ENCODE measurements at places on chromosomes 5 and 9.

DNA sequence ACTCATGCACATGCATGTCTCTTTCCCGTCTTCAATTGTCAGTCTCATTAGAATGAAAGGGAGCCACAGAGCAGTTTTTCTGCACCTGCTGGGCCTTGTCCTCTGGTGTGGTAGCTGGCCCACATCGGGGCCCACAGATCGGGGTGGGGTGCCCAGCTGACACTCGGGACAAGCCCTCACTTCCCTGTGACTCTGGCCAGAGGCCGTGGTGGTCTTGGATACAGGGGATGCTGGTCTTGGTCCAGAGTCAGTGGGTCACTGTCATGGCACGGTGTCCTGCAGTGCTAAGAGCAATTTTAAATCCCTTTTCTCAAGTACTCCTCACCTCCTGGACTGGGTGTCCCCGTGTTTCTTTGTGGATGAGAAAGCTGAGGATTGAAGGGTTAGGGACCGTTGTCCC is 193.2 kb downstream of the CACNA1B start:
- H3K36me3 ChIP-seq: no peaks in the 10 kb centered on the region
- no peak for DNase-seq
- H3K4me1 ChIP-seq: no peaks in the 10 kb centered on the region
- peaks cover 20% of the 10 kb centered on the region for H3K27me3 ChIP-seq
- no peak overlapping the region for H3K4me3 ChIP-seq

DNA sequence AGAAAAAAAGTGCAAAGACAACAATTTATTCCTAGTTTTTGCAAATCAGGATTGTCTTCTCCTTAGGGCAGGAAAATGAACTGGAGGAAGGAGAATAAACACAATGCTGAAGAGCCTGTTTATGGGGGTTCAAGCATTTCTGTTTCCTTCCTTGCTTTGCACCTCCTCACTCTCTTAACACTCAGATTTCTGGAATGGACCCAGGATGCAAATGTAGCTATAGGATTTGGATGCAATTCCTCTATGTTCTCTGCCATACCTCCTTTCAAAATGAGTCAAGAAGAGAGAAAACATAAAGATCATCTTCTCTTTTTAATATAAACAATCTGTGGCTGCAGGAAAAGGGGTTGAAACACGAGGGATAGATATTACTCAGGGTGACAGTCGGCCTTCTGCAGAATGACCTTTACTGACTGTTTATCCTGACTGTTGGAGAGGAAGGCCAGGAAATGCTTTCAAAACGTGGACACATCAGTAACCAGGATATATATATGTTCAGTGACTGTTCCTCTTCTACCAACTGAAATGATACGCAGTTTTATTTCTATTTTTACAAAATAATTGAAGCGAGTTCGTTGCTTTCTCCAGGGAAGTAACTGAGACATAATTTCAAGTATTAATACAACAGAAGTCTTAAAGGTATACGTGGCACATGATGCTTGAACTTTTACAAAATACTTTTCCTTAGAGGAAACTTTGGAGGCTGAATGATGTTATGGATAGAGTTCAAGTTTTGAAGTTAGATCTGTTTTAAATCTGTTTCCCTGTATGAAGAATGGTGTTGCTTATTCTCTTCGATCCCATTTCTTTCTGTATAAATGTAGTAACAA is 44.4 kb downstream of the ACTBL2 start:
- no peak overlapping the region for H3K27ac ChIP-seq
- no peaks in the 10 kb centered on the region for H3K27me3 ChIP-seq
- DNase-seq: no peak
- no peaks in the 10 kb centered on the region for H3K36me3 ChIP-seq
- no peak overlapping the region for H3K4me3 ChIP-seq

DNA sequence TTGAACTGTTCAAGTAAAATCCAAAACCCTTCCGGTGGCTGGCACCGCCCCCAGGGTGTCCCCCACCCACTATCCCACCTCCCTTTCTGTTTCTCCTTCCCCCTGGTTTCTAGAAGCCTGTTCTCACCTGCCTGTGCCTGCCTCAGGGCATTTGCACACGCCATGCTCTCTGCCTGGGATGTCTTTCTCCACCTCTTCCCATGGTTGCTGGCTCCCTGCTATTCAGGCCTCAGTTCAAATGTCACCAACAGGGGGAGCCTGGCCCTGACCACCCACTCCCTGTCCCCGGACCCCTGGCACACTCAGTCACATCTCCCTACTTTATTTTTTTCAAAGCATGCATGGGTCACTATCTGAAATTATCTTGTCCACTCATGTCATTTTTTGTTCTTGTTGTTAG is 39.9 kb upstream of the EEIG1 start:
- no peak overlapping the region for H3K4me3 ChIP-seq
- H3K4me1 ChIP-seq: peaks cover 18% of the 10 kb centered on the region
- H3K27me3 ChIP-seq: no peaks in the 10 kb centered on the region
- H3K27ac ChIP-seq: no peak overlapping the region
- no peaks in the 10 kb centered on the region for H3K36me3 ChIP-seq

DNA sequence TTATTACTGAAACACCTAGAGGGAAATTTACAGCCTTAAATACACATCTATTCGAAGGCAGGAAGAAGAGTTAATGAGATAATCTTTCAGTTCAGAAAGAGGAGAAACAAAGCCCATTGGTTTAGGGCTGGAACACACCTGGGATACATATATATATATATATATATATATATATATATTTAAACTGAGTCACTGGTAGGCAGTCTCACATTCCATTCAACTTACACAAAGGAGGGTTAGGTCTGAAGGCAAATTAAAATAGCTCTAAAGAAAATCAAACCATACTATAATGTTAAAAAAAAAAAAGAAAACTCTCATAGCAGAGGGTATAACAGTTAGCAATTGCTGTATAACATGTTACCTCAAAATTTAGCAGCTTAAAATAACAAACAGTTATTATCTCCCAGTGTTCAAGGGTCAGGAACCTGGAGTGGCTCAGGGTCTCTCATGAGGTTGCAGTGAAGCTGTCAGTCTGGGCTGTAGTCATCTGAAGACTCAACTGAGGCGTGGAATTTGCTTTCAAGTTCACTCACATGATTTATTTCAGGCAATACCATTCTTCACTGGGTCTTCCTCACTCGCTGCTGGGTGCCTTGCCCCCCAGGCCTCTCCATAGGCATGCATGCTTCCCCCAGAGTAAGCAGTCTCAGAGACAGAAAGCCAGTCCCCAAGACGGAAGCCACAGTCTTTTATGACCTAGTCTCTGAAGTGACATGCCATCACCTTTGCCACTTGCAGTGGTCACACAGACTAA is 332.8 kb downstream of the NSG2 start:
- H3K4me3 ChIP-seq: no peak overlapping the region
- H3K27me3 ChIP-seq: no peaks in the 10 kb centered on the region
- H3K4me1 ChIP-seq: no peaks in the 10 kb centered on the region
- H3K27ac ChIP-seq: no peak overlapping the region
- DNase-seq: no peak

- no peak overlapping the region for H3K27ac ChIP-seq
- no peaks in the 10 kb centered on the region for H3K27me3 ChIP-seq
- no peak overlapping the region for H3K4me3 ChIP-seq
- no peak for DNase-seq
- peaks cover 10% of the 10 kb centered on the region for H3K4me1 ChIP-seq
Observed at GRCh38 chr9:93828331-93829097, 126.6 kb downstream of the BARX1 start.

- no peak overlapping the region for H3K4me3 ChIP-seq
- peaks cover 48% of the 10 kb centered on the region for H3K4me1 ChIP-seq
- peak overlapping the region; percentile 92 for H3K27ac ChIP-seq
- DNase-seq: no peak
- H3K36me3 ChIP-seq: no peaks in the 10 kb centered on the region
Observed at GRCh38 chr9:35910613-35911359, 1.5 kb downstream of the SPAAR start.

- H3K27ac ChIP-seq: peak overlapping the region; percentile 14
- H3K4me3 ChIP-seq: no peak overlapping the region
- peaks cover 83% of the 10 kb centered on the region for H3K36me3 ChIP-seq
- H3K27me3 ChIP-seq: no peaks in the 10 kb centered on the region
Observed at GRCh38 chr5:14707811-14708390, 43.4 kb downstream of the OTULIN start.

- no peaks in the 10 kb centered on the region for H3K36me3 ChIP-seq
- no peak overlapping the region for H3K27ac ChIP-seq
- H3K4me1 ChIP-seq: no peaks in the 10 kb centered on the region
- no peak overlapping the region for H3K4me3 ChIP-seq
- DNase-seq: no peak
Observed at GRCh38 chr5:121273833-121274433, 577.7 kb upstream of the FTMT start.

DNA sequence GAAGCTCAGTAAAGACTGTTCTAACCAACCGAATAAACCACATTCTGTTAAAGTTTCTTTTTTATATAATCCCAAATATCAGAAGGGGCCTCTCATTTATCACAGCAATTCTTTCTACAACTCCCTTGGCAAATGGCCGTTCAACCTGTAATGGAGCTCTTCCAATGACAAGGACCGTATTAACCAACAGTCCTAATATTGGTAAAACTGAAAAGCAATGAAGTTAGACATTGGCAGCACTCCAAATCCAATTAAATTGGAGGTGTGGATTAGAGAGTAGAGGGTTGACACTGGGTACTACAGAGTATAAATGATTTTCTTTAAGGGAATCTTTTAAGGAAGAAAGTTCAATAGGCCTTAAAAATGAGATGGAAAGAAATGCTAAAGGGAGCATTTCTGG is 842 bp downstream of the TMED7 start:
- peak overlapping the region; percentile 95 for H3K27ac ChIP-seq
- peak overlapping the region; percentile 86 for H3K4me3 ChIP-seq
- DNase-seq: no peak

- DNase-seq: no peak
- no peak overlapping the region for H3K4me3 ChIP-seq
- no peak overlapping the region for H3K27ac ChIP-seq
- H3K36me3 ChIP-seq: no peaks in the 10 kb centered on the region
- H3K4me1 ChIP-seq: no peaks in the 10 kb centered on the region
Observed at GRCh38 chr5:8944005-8944404, 601.9 kb downstream of the SEMA5A start.

GRCh38 chr9:89669361-89669842 is 64.6 kb downstream of the GADD45G start:
- no peak overlapping the region for H3K27ac ChIP-seq
- H3K36me3 ChIP-seq: no peaks in the 10 kb centered on the region
- no peaks in the 10 kb centered on the region for H3K27me3 ChIP-seq

DNA sequence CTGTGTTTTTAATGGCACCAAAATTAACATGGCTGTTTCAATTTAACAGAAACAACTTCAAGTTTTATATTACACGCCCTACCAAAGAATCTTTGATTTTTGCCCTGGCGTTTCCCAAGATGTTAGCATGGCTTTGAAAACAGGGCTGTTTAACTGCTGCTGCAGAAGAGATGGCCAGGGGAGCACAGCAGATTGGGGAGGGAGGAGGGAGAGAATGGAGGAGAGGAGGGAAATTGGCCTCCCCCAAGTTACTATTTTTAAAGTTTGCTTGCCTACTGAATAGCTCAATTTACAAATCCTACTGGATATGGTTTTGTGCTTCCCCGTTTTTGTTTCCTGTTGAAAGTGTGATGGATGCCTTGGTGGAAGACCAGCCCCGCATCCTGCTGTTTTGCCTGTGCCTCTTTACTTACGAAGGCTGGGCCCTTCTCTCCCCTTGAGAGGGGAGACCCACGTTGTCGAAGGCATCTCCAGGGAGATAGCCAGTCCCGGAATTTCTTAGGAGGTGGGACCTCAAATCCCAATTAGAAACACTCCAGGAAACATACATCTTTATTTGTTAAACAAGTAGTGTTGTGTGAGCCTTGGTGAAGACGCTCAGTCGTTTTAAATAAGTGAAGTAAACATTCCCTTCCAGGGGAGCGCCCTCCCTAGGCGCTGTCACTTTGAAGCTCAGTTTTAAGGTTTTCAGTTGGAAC is 98.6 kb downstream of the AOPEP start:
- H3K27ac ChIP-seq: peak overlapping the region; percentile 56
- no peak overlapping the region for H3K4me3 ChIP-seq
- H3K36me3 ChIP-seq: no peaks in the 10 kb centered on the region
- no peaks in the 10 kb centered on the region for H3K27me3 ChIP-seq
- DNase-seq: no peak
- H3K4me1 ChIP-seq: no peaks in the 10 kb centered on the region

- no peak overlapping the region for H3K4me3 ChIP-seq
- H3K27me3 ChIP-seq: no peaks in the 10 kb centered on the region
- H3K4me1 ChIP-seq: no peaks in the 10 kb centered on the region
- DNase-seq: no peak
Observed at GRCh38 chr5:53569453-53569852, 9.0 kb downstream of the NDUFS4 start.

GRCh38 chr5:96530901-96531300 is 97.9 kb upstream of the PCSK1 start:
- no peaks in the 10 kb centered on the region for H3K4me1 ChIP-seq
- H3K27ac ChIP-seq: no peak overlapping the region
- no peaks in the 10 kb centered on the region for H3K36me3 ChIP-seq
- no peak overlapping the region for H3K4me3 ChIP-seq
